ENCODE measurements at places on chromosomes 6 and 20. TPM values are rescaled to one million over a fixed set of nuclear protein-coding genes. Genes with fewer than 3 reads are reported as not detected.

- peaks cover 35% of the 10 kb centered on the region for H3K36me3 ChIP-seq
- H3K4me1 ChIP-seq: peaks cover 15% of the 10 kb centered on the region
- H3K27ac ChIP-seq: peak overlapping the region; percentile 100
- peak overlapping the region; percentile 85 for H3K4me3 ChIP-seq
- peak; percentile 43 for DNase-seq
- H3K27me3 ChIP-seq: no peaks in the 10 kb centered on the region
Measured at GRCh38 chr20:62141397-62142251, 1.6 kb downstream of the PSMA7 start.

DNA sequence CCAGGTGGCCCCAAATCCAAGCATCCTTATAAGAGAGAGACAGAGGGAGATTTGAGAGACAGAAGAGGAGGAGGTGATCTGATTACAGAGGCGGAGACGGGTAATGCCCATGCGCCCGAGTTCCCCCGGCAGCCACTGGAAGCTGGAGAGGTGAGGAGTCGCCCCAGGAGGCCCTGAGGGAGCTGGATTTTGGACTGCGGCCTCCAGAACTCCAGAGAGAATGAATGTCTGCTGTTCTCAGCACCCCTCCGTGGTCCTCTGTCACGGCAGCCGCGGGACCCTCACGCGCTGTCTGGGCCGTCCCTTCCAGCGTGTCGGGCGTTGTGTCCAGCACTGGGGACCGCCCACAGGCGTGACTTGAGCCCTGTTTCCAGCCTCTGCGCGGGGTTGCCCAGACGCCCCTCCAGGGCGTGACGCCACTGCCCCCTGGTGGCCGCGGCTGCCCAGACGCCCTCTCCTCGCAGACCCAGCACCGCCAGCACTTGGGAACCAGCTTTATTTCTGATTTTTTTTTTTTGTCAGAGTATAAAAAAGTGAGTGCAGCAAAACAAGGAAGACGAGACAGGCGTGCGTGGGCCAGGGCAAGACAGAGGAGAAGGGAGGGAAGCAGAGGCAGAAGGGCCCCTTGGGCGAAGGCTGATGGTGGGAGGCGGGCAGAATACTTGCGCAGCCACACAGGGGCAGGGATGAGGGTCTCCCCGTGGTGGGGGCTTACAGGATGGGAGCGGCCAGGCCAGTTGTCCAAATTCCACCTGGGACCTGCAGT, 4.1 kb upstream of the ZNF512B start:
- no peaks in the 10 kb centered on the region for H3K36me3 ChIP-seq
- peak overlapping the region; percentile 15 for H3K4me3 ChIP-seq
- no peak overlapping the region for H3K27ac ChIP-seq
- peaks cover 2% of the 10 kb centered on the region for H3K4me1 ChIP-seq

GRCh38 chr6:38543022-38543421, 96.7 kb downstream of the BTBD9 start:
- H3K4me3 ChIP-seq: no peak overlapping the region
- no peaks in the 10 kb centered on the region for H3K4me1 ChIP-seq

DNA sequence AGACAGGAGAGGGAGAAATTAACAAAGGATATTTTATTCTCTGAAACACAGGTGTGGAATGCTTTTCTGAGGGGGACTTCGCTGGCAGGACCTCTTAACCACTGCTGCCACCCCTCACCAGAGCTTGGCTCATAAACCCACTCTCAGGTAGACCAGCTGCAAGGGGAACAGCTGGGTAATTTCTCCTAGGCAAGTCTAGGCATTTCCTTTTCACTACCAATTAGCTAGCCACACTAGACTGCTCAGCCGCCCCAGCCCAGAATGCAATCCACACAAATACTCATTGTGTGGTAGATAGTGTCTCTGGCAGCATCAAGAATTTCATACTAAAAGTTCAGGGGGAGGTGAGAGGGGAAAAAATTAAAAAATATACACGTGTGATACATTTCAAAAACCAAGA, 267.6 kb upstream of the ID4 start:
- no peak for DNase-seq
- H3K4me3 ChIP-seq: no peak overlapping the region
- H3K27ac ChIP-seq: no peak overlapping the region
- H3K36me3 ChIP-seq: no peaks in the 10 kb centered on the region

- H3K4me3 ChIP-seq: no peak overlapping the region
- no peaks in the 10 kb centered on the region for H3K36me3 ChIP-seq
- H3K27ac ChIP-seq: no peak overlapping the region
- no peak for DNase-seq
- no peaks in the 10 kb centered on the region for H3K4me1 ChIP-seq
- H3K27me3 ChIP-seq: no peaks in the 10 kb centered on the region
Measured at GRCh38 chr20:58613061-58613854, 37.8 kb upstream of the STX16 start.

PET117 gene
- 27.9 TPM for polyA plus RNA-seq

DNA sequence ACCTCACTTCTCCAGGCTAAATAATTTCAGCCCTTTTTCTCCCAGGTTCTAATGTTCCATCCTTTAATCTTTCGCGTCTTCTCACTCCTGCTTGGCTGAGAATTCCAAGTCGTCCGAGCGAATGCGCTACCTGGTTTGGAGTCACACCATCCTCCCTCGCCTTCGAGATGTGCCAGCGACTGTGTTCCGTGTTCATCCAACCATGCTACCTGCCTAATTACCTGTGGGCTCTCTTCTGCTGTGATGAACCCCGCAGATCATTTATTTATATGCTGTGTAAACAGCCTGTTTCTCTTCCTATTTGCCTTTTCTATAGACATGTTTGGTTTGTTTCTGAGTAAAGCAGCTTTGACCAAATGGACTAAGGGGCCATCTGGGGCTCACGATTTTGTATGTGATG, 83.5 kb upstream of the TMEM181 start:
- DNase-seq: no peak
- H3K4me3 ChIP-seq: no peak overlapping the region
- peaks cover 11% of the 10 kb centered on the region for H3K36me3 ChIP-seq
- H3K4me1 ChIP-seq: no peaks in the 10 kb centered on the region

- no peak overlapping the region for H3K27ac ChIP-seq
- no peak overlapping the region for H3K4me3 ChIP-seq
- H3K4me1 ChIP-seq: peaks cover 14% of the 10 kb centered on the region
- no peaks in the 10 kb centered on the region for H3K36me3 ChIP-seq
- H3K27me3 ChIP-seq: no peaks in the 10 kb centered on the region
Measured at GRCh38 chr6:38020593-38020992, 201.1 kb downstream of the ZFAND3 start.

NNAT gene
- 1.1 TPM for polyA plus RNA-seq

SLC16A10 gene
- 8.1 TPM for polyA plus RNA-seq

GRCh38 chr6:34573567-34574183, 17.5 kb upstream of the SPDEF start:
- H3K36me3 ChIP-seq: no peaks in the 10 kb centered on the region
- H3K4me3 ChIP-seq: no peak overlapping the region
- DNase-seq: no peak
- no peaks in the 10 kb centered on the region for H3K27me3 ChIP-seq
- H3K4me1 ChIP-seq: no peaks in the 10 kb centered on the region
- H3K27ac ChIP-seq: no peak overlapping the region

DNA sequence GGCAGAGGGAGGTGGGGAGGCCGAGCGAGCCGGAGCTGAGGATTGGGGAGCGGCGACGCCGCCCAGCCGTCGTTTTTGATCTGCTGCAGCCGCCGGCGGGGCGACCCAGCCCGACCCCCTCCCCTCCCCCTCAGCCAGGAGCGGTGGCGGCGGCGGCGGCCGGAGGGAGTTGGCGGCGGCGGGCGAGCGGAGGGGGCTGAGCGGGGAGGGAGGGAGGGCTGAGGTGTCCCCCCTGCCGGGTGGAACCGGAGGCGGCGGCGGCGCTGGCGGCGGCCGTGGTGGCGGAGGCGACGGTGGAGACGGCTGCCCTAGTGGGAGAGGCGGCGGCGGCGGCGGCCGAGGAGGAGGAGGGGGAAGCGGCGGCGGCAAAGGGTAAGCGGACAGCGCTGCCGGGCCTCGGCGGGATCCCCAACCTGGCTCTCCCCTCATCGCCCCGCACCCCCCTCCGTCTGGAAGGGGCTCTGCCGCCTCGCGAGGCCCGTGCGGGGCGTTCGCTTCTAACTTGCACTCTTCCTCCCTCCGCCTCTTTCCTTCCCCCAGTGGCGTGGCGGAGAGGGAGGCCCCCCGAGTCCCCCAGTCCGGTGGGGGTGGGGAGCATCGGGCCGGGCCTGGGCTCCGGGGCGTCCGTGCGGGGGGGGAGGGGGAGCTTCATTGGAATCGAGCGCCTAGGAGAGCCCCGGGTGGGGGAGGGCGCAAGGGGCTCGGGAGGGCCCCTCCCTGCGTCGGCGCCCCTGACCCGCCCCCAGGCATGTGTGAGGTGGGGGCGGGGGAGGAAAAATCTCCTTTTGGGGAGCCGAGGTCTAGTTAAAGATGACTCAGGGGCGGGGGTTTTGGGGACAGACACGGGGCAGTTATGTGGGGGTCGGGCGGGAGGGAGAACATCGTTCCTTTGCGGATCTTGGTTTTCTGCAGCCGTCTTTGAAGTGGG, at the start of gene TAB2:
TSS of gene TAB2 (plus strand) at position 69 of the 928 bp plus-strand sequence. CDS start 52,286 bp downstream, outside the sequence.
- peak; percentile 54 for DNase-seq
- H3K27me3 ChIP-seq: no peaks in the 10 kb centered on the region
- H3K27ac ChIP-seq: peak within 1 kb of the TSS; percentile 98

- no peak overlapping the region for H3K27ac ChIP-seq
- no peak for DNase-seq
- no peaks in the 10 kb centered on the region for H3K4me1 ChIP-seq
Measured at GRCh38 chr20:40899344-40899743, 129.3 kb upstream of the TOP1 start.

IL20RA gene
- 3.5 TPM for polyA plus RNA-seq

DNA sequence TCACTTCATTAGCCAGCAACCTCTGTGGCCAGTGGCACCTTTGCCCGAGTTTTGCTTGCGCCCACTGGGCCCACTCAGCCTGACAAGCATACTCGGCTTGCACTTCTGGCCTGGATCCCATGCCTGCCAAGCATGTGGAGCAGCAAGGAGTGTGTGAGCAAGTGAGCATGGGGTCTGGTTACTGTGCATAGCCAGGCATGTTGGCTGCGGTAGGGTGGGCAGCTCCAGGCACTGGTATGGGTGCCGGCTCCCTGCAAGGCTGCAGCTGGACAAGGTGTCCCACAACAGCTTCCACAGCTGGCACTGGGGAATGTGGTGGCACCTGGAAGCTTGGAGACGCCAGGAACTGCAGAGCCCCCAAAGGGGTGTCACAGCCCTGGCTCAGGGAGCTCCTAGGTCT, 510.0 kb downstream of the ADGRB3 start:
- no peak overlapping the region for H3K27ac ChIP-seq
- no peaks in the 10 kb centered on the region for H3K4me1 ChIP-seq
- DNase-seq: no peak
- no peaks in the 10 kb centered on the region for H3K27me3 ChIP-seq
- H3K4me3 ChIP-seq: no peak overlapping the region

DNA sequence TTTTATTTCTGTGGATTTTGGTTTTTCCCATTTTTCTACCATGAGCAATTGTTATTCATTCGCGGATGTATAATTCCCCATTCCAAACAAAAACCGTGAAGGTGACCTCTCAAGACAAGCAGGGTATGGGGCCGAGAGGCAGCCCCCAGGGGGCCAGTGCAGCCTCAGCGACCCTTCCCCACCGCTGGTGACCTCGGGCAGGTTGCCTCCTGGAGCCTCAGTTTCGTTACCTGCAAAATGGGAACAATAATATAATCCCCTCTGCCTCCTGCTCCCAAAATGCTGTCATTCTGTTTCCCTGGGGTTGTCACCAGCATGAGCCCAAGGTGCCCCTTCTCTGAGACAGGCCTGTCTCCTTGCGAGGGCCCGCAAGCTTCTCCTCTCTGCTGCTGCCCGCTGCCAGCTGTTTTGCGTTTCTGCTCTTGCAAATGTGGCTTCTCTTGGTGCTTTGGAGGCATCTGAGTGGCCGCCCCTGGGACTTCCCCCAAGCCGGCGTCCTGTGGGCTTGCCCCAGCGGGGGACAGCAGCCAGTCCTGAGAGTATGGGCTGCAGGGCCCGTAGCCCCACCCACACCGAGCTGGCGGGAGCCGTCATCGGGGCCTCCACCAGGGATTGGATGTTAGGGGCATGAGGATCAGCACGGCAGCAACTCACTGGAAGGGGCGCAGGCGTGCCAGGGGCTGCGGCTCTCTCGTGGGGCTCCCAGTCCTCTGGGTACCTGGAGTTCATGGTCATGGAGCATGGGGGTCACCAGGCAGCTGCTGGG, 161.9 kb downstream of the TAF4 start:
- no peaks in the 10 kb centered on the region for H3K27me3 ChIP-seq
- no peaks in the 10 kb centered on the region for H3K36me3 ChIP-seq
- no peak overlapping the region for H3K27ac ChIP-seq
- H3K4me3 ChIP-seq: no peak overlapping the region
- H3K4me1 ChIP-seq: no peaks in the 10 kb centered on the region

SEMG1 gene
- polyA plus RNA-seq: not detected

DNA sequence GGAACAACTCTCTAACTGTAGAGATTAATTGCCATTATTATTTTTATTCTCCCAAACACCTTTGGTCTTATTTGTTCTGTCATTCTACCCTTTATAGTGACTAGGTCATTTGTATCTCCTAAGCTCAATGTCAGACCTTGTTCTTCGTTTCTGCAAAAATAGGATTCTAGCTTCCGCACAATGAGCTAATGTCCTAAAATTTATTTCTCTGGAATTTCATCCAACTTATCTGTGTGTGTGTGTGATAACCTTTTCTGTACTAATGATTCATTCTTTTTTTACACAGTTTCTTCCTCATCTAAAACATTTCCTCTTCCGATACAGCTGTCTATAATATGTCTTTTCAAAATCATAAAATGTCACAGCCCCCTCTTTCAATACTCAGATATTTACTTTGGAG, 84.5 kb downstream of the DOK5 start:
- DNase-seq: no peak
- no peaks in the 10 kb centered on the region for H3K36me3 ChIP-seq
- H3K27ac ChIP-seq: no peak overlapping the region

DNA sequence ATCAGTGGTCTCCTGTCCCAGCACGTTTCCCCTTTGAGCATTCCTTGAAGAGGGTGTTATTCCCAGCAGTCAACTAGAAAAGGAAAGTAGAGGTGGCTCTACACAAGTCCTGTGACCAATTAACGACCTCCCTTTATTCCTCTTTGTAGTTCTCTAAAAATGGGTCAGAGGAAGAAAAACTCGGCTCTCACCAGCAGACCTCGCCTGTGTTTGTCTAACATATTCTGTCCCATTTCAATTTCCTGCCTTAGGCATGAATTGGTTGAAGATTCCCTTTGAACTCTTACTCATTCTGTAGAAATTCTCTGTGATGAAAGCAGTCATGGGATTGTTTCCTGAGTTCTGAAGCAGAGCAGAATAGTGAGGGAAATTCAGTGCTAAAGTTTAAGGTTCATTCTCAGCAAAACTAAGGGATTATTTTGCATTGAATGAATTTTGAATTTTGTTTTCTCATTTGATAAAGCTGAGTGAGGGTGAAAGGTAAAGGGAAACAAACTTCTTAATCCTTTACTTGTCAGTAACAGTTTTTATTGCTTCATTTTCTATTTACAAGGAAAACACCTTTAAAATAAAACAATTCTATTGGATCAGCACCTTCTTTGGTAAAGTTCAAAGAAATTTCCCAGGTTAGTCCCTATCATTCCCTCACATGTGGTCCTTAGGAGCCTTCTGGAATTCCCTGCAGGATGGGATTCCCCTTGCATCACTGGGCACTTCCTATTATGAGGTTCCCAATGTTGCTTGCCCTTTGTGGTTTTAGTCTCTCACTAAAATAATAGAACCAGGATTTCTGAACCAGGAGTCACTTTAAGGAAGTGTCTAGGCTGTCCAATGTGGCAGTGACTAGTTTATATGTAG, 105.8 kb downstream of the SLX4IP start:
- H3K36me3 ChIP-seq: no peaks in the 10 kb centered on the region
- H3K27me3 ChIP-seq: no peaks in the 10 kb centered on the region
- peak; percentile 85 for DNase-seq
- H3K4me1 ChIP-seq: peaks cover 10% of the 10 kb centered on the region

FAM184A gene
- 9.1 TPM for polyA plus RNA-seq

UBD gene
- polyA plus RNA-seq: not detected

All from cardiac muscle cell (in vitro differentiated cells and primary cell).